ENCODE measurements at places on chromosomes 1 and 21.

DNA sequence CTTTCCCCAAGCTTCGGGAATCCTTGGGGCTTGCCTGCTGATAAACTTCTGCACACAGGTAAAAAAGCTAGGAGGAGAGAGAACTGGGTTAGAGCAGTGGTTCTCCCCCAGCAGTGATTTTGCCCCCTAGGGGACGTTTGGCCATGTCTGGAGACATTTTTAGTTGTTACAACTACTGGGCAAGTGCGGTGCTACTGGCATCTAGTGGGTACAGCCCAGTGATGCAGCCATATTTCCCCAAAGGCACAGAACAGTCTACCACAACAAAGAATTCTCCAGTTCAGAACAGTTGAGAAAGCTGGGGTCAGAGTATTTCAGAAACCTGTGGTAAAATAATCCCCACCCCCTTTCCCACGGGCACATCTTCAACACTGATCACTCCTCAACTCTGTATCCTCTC, 41.3 kb downstream of the LRRC71 start:
- DNase-seq, result no peak

DNA sequence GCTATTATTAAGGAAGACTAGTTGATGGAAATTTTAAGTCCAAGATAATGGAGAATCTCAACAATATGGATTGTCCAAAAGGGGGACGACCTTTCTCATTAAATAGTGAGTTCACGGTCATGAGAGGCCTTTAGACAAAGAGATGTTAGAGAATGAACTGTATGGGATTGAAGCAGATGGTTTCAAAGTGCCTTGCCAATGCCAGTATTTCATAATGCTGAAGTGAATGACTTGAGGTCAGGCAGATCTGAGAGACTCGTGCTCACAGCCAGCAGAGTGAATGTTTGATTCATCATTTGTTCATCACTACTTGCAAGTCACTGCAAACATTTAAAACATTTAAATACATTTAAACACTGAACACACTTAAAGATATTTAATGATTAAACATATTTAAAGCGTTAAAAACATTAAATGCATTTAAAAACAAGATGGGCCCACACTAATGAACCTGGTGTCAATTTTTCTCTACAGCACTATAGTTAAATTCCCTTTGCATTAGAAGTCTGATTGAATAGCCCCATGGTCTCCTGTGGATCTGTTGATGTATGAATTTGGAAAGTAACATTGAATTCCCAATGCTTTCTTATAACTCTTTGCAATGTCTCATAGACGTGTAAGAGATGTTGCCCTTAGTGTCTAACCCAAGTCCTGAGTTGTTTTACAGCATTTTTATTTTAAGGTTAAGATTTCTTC, 80.7 kb downstream of the TGFB2 start:
- DNase-seq, result no peak

DNA sequence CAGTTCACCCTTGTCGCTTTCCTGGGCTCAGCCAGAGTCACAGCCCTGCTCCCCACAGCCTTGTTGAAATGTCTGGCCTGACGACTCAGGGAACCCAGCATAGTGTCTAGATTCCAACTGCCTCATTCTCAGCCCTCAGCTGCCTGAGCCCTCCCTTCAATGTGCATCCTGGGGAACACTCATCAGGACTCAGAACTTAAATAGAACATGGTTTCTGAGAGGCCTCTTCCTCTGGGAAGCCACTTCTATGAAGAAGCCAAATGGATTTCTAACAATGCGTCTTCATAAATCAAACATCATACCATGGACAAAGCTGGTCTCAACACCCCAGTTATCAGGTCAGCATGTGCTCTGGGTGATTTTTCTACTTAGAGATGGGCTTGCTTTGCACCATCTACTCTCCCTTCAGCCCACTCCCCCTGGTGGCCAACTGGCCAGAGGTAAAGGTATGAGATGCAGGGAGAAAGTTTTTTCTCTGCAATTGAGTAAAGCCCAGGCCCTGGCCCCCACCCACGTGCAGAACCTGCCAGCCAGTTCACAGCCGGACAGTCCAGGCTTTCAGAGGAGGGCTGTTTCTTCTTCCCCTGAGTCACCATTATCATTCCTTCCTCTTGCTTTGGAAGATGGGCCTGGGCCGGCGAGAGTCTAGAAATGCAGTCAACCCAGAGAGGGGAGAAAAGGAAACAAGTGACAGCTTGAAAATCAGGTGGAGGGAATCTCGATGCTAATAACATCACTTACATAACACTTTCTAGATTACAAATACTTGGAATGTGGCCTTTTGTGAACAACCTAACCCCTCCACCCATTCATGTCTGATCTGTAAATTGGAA, 32.1 kb downstream of the CD244 start:
- peak; percentile 54 for DNase-seq

DNA sequence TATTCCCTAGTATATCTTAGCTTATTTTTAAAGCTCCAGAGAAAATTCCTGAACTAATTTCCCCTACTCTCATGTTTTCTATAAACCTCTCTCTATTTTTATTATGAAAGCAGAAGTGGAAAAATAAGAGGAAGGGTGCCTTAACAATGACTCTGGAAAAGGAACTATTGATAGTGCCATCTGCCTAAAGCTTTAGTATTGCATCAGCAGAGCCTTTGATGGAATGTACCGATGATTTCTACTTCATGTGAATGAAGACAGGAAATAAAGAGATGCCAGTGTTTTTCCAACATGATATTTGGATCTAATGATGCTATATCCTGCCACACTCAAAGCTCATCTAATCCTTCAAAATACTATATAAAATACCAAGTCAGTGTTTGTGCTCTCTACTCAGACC, 35.1 kb downstream of the TNFSF18 start:
- no peak for DNase-seq
